EL (cell line): ENCODE measurements at places on chromosomes 2 and 18.
A peak's percentile ranks its signal among the peaks of the same experiment; 100 is the strongest.

DNA sequence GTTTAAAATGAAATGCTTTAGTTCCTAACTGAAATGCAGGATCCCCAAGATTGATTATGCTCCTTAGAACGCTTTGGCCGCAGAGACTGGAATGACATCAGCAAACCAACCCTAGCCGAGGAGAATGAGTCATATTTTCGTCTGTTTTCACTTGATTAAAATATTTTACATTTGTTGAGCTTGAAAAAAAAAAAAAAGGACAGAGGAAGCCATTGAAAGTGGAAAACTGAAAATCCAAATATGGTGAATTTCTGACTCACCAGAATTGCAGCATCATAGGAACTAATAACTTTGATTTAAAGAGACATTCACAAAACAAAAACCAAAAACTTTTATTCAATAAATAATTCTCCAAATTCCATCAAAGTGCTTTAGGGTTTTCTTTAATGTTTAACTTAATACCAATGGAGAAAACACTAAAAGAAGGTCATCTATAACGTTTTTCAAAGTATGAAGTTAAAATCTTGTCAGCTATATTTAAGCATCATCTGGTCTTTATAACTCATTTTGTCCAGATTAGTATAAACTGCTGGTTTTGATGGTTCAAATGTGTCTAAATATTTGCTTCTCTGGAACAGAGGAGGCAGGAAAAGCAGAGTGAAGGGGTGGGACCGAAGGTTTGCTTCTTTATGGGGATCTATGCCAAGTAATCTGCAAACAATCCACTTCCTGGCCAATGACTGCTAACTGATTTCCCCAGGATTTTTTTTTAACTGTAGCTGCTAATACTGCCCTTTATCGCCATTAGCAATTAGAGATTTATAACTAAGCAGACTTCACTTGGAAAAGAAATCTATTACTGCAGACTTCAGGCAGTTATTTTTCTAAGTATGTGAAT lies 30.9 kb upstream of the COL5A2 start:
- peak; percentile 94 for DNase-seq

- DNase-seq: no peak
Observed at GRCh38 chr2:85524336-85524908, 14.5 kb upstream of the MAT2A start.

- peak; percentile 97 for DNase-seq
Observed at GRCh38 chr2:187547353-187547979, 6.8 kb downstream of the TFPI start.

- no peak for DNase-seq
Observed at GRCh38 chr2:46793423-46794416, 121.9 kb downstream of the MCFD2 start.

DNA sequence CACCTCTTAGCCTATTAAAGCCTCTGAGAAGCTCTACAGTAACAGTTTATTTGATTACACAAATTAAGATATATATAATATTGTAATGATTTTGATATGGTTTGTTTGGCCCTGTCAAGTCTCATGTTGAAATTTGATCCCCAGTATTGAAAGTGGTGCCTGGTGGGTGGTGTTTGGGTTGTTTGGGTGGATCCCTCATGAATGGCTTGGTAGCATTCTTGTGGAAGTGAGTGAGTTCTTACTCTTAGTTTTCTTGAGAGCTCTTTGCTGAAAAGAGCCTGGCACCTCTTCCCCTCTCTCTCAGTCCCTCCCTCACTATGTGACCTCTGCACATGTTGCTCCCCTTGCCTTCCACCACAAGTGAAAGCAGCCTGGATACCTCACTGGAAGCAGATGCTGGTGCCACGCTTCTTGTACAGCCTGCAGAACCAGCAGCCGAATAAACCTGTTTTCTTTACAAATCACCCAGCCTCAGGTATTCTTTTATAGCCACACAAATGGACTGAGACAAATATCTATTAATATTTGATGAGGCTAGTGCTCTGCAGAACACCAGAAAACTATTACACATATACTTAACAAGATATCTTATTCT lies 52.8 kb downstream of the SLC4A10 start:
- DNase-seq: no peak

GRCh38 chr18:54240629-54241107 lies 16.2 kb upstream of the MBD2 start:
- no peak for DNase-seq

DNA sequence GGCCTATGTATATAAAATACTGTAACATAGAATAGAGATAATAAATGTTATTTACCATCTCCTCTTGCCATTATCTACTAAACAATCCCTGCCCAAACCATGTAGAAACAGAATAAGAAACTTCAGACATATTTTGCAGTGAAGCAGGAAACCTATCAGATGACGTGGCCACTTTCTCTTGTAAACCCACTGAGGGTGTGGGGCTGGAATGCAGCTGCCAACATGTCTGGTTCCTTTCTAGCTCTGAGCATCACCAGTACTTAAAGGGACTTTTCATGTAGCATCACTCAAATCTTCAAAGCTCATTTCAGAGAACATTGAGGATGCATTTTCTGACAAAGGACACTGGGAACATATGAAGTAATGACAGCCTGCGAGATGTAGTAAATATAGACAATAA lies 251.8 kb downstream of the LPIN1 start:
- DNase-seq: peak; percentile 84

DNA sequence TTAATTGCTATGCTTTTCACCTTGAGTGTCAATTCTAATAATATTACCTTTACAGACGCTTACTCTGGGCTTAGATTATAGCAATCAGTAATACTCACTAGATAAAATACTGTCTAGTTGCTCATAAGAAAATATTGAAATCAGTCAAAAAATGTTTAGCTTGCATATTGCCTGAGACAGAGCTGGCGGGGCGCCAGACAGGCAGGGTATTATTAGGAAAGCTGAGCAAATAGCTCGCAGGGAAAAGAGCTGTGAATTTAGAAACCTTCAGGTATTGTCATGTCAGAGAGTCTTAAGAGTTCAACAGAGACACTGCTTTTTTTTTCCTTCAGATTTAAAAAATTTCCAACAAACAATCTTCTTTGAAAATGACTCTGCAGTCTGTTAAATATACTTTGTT lies 118.4 kb downstream of the MEIS1 start:
- DNase-seq: no peak

DNA sequence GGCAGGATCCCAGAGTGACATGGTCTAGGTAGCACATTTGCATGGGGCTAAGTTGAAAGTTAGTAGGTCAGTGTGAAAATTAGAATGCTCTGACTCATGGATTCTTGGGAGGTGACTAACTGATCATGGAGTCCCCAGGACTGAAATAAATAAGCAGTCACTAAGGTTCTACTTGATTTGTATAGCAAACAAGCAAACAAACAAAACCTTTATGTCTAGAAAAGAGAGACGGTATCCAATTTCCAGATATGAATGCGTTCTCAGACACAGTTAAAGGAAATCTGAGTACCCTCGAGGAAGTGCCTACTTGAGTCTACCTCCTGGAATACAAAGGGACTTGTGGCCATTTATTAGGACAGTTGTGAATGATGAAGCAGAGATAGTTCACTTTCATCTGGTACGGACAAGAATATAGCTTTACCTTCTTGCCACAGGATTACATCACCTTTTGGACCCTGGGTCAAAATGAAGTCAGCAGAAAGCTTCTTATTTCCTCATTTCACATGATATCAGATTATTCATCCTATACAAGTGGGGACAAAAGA lies 54.3 kb upstream of the AGPS start:
- peak; percentile 86 for DNase-seq

DNA sequence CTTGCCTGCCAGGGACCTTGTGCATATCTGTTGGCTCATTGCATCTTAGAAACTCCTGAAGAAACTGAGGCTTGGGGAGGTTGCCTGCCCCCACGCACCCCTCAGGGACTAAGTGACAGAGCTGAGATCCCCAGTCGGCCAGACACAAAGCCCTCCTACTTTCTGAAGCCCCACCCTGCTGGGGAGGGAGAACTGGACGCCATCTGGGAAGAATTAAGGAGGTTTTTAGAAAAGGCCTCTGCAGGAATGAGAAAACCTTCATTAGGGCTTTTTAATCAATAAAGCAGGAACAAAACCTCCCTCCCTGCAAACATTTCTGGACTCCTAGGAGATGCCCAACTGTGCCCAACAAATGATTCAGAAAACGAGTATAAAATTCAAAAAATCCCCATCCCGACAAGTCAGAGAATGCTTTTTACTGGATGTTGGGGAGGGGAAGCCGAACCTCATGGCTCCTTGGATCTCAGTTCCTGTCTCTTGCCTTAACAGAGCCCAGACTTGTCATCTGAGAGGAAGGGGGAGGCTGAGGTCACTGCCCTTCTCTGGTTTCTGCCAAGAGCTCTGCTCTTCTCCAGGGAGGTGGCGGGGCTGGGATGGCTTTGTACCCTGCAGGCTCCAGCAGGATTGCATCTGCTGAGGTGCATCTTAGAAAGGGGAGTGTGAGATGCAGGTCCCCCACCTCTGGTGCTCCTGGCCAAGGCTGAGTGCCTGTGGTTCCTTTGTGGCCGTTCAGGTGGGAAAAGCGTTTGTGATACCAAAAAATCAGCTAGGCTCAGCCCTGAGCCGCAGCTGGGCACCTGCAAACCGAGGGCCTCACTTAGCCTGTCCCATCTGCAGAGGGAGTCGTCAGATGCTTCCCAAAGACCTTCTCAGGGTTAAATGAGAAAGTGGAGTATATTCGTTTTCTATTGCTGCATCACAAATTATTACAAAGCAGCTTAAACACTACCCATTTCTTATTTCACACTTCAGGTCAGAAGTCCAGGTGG lies 142.4 kb downstream of the ZFP36L2 start:
- DNase-seq: peak; percentile 66

DNA sequence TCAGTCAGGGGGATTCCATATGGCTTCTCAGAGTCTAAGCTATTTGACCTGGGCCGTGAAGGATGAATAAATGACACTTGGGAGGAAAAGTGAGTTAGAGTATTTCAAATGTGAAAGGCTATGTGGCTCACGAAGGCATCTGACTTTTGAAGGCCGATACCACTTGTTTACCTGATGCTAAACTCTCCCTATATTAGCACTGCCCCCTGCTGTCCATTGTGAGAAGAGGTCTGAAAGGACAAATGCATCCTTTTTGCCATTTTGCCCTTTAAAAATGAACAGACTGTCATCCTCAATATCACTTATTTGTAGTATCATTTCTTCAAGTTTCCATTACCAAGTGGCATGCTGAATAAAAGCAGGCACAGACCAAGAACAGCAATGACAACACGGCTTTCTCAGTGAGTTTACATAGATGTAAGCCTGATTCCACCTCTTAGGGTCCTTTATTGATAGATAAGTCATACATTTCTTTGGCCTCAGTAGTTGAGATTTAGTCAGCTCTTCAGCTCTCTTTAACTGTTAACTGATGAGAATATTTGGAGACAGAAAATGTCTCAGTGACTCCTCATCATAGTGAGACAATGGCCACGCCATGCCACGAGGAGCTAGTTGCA lies 40.1 kb downstream of the DOCK10 start:
- peak; percentile 63 for DNase-seq

- peak; percentile 50 for DNase-seq
Observed at GRCh38 chr2:111617299-111618225, 266.4 kb downstream of the ANAPC1 start.
